ENCODE measurements at places on chromosomes 5 and 9.

DNA sequence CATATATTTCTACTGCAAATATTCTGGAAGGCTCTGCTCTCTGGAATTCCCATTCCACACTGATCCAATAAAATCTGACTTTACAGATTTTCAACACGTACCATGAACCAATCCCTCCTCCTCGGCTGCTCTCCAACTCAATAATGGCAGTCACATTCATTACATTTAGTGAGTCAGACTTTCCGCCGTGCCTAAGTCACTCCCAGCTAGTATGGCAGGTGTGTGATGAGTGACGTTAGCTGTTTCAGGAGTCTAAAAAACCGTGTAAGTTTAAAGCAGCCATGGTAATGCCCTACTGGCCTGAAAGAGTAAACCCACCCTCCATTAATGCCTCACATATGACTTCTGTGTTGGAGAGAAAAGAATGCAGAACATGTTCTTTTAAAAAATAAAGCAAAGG is 3.3 kb downstream of the FBN2 start:
- DNase-seq = no peak

DNA sequence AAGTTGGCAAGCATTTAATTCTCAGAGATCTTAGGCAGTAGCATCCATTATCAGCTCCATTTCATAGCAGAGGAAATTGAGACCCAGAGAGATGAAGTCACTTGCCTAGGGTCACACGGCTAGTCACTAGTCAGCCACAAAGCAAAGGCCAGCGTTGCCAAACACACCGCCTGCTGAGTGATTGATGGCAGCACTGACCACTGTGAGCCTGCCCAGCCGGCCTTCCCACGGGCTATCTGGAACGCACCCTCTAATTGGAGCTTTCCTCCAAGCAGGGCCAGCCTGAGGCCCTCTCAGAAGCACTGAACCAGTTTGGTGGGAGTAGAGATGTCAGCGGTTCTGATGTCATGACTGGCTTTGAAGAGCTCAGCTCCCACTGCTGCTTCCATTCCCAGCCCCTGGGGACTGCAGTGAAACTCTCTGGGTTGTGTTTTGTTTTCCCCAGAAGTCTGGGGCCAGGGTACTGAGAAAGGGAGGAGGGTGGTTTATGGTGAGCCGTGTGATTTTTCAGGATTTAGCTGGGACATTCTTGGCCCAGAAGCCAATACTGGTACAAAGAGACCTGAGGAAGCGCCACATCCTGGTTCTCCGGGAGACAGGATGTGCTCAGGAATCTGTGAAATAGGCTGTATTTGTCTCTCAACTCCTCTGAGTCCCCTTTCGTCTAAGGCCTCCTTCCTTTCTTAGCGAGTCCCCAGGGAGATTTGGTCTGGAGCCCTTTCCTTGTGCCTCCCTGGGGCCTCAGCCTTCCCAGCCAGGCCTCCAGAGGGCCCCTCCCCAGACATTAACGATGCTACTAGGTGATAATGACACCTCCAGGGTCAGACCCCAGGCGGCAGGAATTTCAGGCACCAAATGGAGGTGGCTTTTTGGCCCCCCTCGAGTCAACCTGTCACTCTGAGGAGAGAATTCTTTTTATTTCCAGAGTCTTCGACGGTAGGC is 44.5 kb downstream of the SPRY4 start:
- no peak for DNase-seq

DNA sequence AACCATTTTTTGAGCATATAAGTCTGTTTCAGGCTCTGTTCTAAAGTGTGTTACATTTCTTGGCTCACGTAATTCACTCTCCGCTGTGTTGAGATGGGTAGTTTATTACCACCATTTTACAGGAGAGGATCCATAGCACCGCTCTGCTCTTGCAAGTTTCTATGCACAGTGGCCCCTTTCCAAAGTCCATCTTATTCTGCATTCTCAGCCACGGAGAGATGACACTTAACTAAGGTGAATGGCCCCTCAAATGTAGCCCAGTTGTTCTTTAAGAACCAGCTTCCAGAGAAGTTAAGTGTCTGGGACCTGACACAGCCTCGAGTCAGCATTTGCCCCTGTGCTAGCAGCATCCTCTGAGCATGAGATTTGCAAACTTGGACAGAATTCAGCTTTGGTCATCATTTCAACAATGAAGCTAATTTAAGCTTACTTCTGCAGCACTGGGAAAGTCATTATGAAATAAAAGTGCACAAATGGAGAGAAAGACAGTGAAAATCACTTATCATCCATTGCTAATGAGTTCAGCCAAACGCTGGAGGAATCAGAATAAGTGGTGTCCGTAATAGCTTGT is 61.9 kb downstream of the FAM78A start:
- DNase-seq = no peak

DNA sequence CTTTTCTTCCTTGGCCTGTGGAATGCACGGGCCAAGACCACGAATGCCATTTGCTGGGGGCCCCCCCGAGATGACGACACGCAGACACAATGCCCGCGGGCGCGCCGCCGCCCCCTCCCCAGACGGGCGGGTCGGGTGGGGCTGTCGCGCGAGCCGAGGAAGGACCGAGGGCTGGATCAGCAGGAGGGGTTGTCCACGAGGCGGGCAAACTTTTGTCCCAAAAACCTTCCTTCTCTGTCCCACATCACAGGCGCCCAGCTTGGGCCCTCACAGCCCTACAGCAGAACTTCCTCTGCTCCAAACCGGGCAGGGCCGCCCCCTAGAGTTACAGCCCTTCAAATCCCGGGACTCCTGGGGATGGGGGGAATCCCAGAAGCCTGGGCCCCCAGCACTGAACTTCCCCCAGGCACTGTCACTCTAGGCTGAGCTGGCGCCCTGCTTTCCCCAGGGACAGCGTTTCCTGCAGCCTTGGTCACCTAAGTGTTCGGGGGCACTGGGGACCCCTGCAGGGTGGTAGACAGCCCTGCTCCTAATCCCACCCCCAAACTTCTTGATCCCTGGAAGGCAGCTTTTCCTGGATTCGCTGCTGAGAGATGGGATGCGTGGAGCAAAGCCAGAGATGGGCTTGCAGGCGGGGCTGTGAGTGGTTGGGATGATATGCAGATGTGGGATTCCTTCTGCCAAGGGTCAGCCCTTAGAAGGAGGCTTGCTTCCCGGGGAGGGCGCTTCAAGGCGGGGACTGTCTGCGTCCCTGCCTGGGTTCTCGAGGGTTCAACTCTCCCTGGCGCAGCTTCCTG is 980 bp downstream of the COL5A1 start:
- no peak for DNase-seq

- DNase-seq = no peak
These were observed 10.2 kb downstream of the ZNF608 start for GRCh38 chr5:124736082-124736804.

GRCh38 chr9:31302620-31303418 is 1081.6 kb upstream of the ACO1 start:
- DNase-seq = no peak

- DNase-seq = no peak
These were observed 5.5 kb upstream of the OR2V1 start for GRCh38 chr5:181136361-181136955.

DNA sequence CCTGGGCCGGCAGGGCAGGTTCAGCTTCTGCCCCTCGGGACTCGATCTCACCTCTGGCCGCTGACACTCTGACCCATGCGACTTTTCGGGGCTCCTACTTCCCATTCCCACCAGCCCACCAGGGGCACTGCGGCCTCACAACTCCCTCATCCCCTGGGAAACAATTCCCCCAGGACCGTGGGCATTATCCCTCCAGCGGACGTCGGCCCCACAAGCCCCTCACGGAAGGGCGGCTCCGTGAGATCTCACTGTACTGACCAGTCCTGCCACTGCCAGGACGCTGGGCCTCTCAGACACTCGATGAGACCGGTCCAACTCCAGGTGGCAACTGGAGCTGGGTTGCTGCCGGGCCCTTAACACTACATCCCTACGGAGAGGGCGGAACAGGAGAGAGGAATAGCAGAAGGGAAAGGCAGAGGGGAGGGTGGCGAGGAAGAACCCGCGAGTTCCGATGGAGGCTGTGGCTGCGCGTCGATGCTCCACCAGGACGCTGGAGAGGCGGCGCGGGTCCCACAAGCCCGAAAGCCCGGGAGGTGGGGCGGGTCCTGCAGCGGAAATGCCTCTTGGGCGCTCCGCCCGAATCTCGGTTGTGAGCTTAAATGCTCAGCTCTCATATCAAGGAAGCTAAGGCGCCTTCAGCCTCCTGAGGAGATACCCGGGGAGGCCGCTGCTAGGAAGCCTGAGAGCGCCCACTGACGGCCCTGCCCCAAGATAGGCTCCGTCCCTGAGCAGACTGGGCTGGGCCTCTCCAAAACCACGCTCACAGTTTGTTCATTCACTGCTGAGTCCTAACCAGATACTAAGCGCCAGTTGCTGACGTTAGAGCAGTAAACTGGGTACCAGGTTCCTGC is 36.3 kb downstream of the VCP start:
- peak; percentile 49 for DNase-seq

GRCh38 chr5:14996997-14997396 is 125.4 kb upstream of the ANKH start:
- DNase-seq = peak; percentile 37

- peak; percentile 41 for DNase-seq
These were observed 977 bp downstream of the MGAT4B start for GRCh38 chr5:179805529-179806249.

DNA sequence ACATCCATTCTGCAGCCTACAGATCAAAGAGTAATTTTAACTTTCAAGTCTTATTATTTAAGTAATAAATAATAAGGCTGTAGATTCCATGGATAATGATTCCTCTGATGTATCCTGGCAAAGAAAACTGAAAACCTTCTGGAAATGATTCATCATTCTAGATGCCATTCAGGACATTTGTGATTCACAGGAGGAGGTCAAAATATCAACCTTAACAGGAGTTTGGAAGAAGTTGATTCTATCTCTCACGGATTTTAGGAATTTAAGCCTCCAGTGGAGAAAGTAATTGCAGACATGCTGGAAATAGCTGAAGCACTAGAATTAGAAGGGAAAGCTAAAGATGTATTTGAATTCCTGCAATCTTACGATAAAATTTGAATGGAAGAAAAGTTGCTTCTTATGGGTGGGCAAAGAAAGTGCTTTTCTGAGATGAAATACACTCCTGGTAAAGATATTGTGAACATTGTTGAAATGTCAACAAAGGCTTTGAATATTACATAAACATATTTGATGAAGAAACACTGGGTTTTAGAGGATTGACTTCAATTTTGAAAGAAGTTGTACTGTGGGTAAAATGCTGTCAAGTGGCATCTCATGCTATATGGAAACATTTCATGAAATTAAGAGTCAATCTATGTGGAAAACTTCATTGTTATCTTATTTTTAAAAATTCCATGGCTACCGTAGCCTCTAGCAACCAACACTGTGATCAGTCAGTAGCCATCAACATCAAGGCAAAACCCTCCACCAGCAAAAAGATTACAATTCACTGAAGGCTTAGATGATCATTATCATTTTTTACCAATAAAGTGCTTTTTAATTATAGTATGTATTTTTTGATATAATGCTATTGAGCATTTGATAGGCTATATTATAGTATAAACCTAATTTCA is 1141.0 kb downstream of the CDH12 start:
- DNase-seq = no peak

- DNase-seq = no peak
These were observed 13.8 kb downstream of the CLPTM1L start for GRCh38 chr5:1330847-1331831.

DNA sequence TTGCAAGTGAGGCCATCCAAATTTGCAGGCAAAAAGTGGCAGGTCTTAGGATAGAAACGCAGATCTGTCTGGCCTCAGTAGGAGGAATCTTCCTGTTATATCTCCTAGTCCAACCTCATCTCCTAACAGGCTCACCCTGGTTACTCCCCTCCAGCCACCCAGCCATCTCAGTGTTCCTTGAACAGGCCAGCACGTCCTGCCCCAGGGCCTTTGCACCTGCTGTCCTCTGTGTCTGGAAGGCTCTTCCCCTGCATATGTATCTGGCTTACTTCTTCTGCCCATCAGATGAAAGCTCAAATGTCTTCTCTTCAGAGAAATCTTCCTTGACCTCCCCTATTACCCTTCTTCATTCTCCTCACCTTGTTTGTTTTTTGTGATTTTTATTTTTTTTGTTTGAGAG is 107.3 kb upstream of the ALDH1B1 start:
- no peak for DNase-seq

DNA sequence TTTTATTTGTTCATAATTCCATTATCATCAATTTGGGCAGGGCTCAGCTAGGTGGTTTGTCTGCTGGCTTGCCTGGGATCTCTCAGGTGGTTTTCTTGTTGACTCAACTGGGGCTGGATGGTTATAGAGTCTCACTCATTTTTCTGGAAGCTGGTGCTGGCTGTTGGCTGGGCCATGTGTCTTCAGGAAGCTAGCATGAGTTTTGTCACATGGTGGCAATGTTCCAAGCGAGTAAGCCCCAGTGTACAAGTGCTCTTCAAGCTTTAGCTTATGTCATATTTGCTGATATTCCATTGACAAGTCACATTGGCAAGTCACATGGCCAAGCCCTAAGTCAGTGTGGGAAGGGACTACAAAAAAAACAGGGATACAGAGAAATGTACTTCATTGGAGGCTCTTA is 2.3 kb upstream of the RASEF start:
- no peak for DNase-seq

- DNase-seq = no peak
These were observed 326.7 kb upstream of the EFNA5 start for GRCh38 chr5:107997338-107997980.

DNA sequence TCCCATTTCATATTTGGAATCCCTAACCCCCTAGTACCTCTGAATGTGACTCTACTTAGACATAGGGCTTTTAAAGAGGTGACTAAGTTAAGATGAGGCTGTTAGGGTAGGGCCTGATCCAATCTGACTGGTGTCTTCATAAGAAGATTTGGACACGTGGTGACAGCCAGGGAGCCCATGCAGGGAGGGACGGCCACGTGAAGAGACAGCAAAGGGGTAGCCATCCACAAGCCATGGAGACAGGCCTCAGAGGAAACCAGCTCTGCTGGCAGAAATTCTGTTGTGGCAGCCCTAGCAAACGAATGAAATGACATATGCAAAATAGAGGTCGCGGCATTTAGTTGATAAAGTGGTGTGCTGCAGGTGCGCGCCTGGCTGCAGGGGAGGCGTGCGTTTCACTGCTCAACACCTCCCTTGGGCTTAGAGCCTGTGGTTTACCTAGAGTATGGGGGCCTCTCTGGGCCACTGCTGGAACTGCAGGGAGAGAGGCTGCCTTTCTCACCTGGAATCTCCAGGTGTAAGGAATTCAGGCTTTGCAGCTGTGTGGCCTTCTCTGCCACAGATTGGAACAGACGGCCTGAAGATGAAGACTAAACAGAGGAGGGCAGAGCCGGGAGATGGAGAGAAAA is 7.1 kb upstream of the AFAP1L1 start:
- peak; percentile 35 for DNase-seq

DNA sequence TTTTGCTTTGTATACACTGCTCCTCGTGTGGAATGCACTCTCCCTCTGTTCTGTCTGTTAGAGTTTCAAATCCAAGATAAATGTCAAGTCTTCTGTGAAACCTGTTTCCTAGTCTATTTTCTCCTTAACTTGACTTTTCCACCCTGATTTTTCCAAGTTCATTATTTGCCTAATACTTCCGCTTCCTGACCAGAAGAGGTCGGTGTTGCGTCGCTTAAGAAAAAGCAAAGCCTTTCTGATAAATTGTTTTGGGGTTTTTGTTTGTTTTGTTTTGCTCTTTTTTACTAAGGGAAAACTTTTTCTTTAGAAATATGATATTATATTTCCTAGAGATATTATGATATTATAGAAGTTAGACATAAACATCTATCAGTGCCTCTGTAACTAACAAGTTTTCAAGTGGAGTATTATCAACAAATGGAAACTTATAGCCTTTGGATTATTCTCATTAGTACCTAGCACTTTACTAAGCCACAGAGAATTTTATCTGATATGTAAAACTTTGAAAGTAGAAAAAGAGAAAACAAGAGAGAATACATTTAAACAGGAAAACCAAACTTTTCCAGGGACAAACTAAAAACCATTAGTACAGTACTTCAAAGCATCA is 55.8 kb downstream of the PHAX start:
- DNase-seq = peak; percentile 43

Data from CD4-positive, alpha-beta T cell treated with Interleukin-17A for 1 hour (primary cell).